ENCODE measurements at places on chromosomes 7 and 10.
A peak's percentile ranks its signal among the peaks of the same experiment; 100 is the strongest.

DNA sequence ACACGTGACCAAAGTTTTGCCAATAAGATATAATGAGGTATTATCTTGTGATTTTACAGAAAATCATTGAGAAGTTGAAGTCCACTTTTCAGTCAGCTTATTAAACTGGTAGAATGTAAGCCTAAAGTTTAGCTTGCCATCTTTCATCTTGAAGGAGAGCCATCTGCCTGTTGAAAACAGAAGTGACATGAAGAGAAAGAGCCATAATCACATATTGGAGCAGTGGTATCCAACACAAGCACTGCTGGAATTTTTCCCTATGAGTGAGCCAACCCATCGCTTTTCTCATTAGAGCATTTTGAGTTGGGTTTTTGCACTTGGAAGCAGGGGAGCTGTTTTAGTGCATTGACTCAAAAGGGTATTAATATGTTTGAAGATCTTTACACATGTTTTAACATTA, 117.6 kb upstream of the FERD3L start:
- no peak for DNase-seq

DNA sequence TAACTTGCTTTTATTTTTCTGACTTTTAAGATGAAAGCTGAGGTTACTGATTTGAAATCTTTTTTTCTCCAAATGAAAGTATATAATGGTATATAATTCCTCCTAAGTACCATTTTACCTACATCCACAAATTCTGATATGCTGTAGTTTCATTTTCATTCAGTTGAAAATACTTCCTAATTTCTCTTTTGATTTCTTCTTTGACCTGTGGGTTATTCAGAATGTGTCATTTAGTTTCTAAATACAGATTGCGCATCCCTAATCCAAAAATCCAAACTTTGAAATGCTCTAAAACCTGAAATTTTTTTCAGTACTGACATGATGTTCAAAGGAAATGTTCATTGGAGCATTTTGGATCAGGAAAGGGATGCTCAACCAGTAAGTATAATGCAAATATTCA, 168.7 kb downstream of the CELF2 start:
- no peak for DNase-seq

DNA sequence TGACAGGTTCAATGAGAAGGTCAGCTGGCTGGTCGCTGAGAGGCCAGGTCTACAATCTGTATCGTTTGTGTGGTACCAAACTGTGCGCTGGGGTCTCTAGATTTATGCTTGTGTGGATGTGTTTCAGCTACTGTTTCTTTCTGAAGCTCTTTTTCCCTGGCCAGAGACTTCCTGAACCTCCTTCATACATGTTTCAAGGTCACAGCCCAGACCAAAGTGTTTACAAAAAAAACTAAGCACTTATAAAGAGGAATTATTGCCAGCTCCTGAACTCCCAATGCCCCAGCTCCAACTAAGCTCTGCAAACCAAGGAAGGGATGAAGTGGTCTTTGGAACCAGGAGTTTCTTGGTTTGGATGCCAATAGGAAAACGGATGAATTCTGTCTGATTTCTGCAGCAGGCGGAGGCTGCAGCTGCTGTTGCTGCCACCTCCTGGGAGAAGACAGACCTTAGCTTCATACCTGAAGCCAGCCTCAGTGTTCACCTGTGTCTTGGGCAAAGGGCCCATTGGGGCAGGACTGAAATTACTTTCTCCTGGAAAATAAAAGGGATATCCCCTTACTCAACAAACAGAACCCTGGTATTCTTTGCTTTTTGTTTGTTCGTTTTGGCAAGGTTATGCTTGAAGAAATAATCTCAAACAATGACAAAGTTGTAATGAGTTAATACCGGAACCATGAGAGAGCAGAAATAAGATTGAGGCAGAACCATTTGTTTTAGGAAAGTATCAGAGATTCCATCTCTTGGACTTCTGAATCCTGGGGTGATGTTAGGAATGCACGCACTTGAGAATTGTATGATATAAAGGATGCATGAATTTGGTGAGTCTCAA, 24.6 kb upstream of the MKLN1 start:
- DNase-seq, result no peak

DNA sequence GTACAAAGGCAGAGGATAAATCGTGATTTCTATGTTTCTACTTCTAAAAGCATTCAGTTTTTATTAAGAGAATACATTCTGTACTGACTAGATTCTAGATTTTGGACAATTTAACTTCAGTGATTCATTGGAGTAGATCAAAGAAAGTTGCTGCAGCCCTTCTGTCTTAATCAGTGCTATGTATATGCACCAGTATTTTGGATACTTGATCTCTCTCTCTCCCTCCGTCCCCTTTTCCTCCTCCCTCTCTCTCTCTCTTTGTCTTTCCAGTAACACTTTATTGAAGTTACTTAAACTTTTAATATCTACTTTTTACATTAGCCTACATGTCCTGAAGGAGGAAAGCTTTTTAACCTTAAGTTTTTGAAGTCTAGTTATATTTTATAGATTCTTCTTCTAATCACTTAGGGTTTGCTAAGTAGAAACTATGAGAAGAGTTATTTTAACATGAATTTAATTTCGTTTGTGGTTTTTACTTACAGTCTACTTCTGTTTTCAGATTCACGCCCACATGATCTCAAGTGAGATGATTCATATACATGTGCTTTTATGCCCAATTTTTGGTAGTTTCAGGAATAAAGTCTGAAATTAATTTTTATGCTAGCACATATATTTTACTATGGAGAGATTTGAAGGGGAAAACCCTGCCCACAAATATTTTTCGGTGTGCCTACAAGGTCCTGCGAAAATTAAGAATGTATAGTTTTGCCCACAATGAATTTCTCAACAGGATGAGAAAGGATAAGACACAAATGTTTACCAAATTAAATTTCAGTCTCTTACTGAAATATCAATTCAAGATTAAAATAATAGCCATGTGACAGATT, 9.1 kb downstream of the MDFIC start:
- no peak for DNase-seq

GRCh38 chr7:377080-378040, 87.4 kb downstream of the FOXL3 start:
- no peak for DNase-seq

GRCh38 chr7:134920026-134920753, 66.1 kb upstream of the AGBL3 start:
- peak; percentile 63 for DNase-seq

- DNase-seq, result no peak
Observed at GRCh38 chr10:7030134-7030855, 380.5 kb downstream of the SFMBT2 start.

DNA sequence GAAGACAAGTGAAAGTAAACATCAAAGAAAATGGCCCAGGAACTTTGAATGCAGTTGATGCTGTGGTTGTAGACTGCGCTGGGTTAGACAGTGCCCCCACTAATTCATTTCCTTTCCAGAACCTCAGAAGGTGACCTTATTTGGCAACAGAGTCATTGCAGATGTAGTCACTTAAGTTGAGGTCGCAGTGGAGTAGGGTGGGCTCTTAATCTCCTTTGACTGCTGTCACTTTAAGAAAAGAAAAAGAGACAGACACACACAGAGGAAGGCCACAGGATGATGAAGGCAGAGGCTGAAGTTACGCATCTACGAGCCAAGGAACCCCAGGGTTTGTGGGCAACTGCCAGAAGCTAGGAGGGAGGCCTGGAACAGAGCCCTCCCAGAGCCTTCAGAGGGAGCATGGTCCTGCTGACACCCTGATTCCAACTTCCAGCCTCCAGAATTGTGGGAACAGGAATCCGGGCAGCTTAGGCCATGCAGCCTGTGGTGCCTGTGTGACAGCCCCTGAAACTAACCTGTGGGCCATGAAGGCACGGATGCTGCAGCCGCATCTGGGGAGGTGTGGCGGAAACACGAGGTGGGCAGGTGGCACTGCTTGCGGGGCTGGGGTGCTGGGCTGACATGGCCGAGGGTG, 107.6 kb downstream of the PRKAG2 start:
- no peak for DNase-seq

- no peak for DNase-seq
Observed at GRCh38 chr7:30430276-30430675, 48.3 kb downstream of the NOD1 start.

DNA sequence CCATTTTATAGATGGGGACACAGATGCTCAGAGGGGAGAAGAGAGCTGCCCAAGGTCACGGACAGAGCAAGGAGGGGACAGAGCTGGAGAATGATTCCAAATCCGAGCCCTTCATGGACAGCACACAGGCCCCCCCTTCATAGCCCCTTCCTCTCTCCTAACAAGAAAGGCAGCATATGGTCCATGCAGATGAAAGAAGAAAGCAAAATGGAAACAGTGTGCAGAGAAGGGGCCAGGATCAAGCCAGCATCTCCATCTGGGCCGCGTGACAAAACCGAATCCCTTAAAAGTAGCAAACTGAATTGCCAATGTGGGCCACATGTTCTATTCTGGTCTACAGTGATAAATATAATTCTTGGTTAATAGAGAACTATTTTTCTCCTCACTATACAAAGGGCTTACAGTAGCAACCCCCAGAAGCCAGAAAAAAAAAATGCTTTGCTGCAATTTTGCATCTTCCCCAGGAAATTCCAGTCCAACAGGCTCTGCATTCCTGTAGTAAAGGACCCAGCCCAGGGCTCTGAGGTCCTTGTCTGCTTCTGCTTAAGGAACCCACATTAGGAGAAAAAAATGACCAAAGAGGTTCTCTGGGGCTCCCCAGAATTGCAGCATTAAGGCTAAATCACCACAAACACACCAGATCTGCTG, 7.8 kb downstream of the CPXM2 start:
- DNase-seq, result no peak

- no peak for DNase-seq
Observed at GRCh38 chr10:63064706-63065105, 68.4 kb upstream of the NRBF2 start.

GRCh38 chr10:48365668-48366067, 59.2 kb downstream of the MAPK8 start:
- no peak for DNase-seq

DNA sequence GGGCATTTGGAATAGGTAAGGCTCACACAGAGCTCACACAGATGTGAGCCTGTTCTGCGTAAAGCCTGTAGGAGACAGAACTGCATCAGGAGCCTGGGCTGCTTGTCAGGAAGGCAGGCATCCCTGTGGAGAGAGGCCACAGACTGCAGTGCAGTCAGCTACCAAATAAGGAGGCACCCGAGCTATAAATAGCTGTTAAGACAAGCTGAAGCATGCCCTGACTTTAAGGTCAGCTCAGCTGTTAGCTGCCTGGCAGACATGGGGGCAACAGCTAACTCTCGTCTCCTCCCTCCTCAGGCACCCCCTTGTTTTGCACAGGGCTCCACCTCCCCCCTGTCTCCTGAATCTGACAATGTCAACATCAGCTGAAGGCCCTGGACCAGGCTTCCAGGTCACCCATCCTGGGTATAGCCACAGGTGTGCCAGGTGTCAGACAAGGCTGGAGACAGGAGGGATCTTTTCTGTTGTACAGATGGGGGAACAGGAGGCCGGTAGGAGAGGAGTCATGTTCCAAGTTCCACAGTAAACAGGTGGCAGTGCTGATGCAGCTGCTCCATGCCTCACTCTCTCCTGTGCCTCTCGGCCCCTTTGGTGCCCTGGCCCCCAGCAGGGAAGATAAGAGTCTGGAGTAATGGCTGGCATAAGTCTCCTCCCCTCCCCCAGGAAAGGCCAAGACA, 27.6 kb upstream of the MKRN1 start:
- no peak for DNase-seq

- DNase-seq, result no peak
Observed at GRCh38 chr10:122974023-122974422, 6.2 kb upstream of the PSTK start.

DNA sequence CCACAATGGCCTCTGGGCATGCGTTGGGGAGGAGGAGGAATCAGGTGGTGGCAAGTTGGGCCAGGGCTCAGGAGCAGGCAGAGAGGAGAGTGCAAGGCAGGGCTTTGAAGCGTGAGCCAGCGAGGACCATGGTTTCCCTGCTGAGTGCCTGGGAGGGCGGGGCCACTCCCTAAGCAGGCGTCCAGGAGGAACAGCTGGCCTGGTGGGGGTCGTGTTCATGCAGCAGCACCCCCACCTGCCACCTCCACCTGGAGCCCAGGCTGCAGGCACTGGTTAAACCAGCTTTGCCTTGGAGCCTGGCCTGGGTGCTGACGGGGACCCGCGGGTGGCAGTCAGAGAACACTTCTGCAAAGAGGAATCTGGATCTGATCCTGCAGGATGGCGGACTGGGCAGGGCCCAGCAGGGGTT, 24.2 kb upstream of the AQP1 start:
- DNase-seq, result no peak

DNA sequence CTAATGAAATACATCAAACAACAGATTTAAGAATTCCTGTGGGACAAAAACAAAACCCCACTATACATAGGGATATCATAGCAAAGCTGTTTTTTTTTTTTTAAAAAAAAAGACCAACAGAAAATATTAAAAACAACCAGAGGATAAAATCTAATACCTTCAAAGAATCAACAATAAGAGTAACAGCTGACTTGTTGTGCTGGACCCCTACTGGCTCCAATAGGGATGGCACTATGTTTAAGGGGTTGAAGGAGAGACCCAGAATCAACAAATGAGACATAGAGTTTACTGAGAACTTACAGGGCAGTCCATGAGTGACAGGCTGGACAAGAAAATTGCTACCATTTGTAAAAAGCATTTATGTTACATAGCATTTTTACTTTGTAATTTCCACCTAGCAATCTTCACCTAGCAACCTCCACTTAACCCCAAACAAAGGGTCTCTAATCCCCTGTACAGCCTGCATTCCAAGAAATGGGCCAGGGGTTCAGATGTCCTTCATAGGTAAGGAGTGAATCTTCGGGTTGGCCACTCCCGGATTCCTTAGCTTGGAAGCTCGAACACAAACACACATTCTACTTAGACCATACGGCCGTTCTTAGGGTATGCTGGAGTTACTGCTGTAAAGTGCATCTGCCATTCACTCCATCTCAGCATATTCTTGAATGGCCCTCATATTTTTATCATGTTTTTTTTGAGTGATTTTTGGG, 25.8 kb downstream of the ASZ1 start:
- no peak for DNase-seq

DNA sequence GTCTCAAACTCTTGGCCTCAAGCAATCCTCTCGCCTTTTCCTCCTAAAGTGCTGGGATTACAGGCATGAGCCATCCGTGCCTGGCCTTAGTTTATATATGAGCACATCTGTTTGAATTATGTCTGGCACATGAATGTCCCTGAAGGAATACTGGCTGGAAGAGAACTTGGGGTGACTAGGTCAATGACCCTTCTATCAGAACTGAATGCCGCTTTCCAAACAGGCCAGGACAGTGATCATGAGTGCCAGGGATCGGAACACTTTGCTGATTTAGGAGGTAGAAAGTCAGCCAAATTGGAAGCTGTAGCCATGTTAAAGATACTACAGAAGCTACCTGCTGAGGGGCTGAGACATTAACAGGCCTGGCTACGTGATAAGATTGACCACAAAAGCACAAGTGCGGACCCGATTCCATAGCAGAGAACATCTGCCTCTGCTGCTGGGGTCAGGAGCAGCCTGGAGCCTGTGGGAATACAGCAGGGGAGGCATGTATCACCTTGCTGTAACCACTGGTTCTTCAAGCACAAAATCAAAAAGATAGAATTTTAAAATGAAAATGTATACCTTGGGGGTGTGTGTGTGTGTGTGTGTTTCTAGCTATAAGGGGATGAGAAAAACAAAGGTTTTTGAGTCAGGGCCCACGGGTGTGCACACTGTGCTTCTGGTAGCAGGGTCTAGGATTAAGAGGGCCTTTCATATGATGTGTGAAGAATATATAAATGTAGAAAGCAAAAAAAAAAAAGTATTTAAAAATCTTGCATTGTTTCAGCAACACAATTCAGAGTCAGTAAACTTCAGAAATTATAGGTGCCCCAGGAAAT, 293.7 kb downstream of the BBS9 start:
- no peak for DNase-seq
